ENCODE measurements at places on chromosomes 16 and 17. TPM values are rescaled to one million over a fixed set of nuclear protein-coding genes. Genes with fewer than 3 reads are reported as not detected.

- no peak for DNase-seq
These were observed 46.9 kb downstream of the GNAO1 start for GRCh38 chr16:56238188-56238587.

GRCh38 chr16:88763502-88764053, 21.4 kb downstream of the PIEZO1 start:
- DNase-seq: no peak

GRCh38 chr17:51853857-51854256, 304.7 kb downstream of the CA10 start:
- peak; percentile 35 for DNase-seq

- no peak for DNase-seq
These were observed 217.4 kb upstream of the ZFHX3 start for GRCh38 chr16:73265124-73265837.

DNA sequence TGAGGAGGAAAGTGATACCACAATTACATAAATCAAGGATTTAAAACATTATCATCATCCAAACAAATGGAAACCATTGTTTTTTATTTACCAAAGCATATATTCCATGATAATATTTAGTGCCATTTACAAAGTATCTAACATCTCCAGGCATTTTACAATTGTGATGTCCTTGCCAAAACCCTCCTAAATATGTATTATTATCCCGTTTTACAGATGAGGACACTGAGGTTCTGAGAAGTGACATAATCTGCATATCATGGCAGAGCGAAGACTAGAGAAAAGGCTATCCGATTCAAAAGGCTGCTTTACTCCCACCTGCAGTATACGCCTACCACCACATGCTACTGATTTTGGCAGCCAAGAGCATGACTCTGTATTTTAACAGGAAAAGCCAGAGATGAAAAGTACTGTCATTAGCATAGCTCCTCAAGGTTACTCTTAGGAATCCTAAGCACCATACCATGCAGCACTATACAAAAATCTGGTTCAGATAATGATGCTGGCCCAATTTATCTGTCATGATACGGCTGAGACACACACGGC, 301.4 kb downstream of the CA10 start:
- no peak for DNase-seq

- DNase-seq: no peak
These were observed 57.7 kb upstream of the RPL38 start for GRCh38 chr17:74145756-74146155.

- DNase-seq: no peak
These were observed 29.8 kb downstream of the ANKRD11 start for GRCh38 chr16:89460556-89460955.

GRCh38 chr16:65666132-65666941, 544.5 kb upstream of the CDH11 start:
- DNase-seq: peak; percentile 39

GRCh38 chr16:22673421-22673831, 140.5 kb upstream of the HS3ST2 start:
- DNase-seq: no peak

- no peak for DNase-seq
These were observed 495.0 kb upstream of the HSBP1 start for GRCh38 chr16:83312718-83313245.

DNA sequence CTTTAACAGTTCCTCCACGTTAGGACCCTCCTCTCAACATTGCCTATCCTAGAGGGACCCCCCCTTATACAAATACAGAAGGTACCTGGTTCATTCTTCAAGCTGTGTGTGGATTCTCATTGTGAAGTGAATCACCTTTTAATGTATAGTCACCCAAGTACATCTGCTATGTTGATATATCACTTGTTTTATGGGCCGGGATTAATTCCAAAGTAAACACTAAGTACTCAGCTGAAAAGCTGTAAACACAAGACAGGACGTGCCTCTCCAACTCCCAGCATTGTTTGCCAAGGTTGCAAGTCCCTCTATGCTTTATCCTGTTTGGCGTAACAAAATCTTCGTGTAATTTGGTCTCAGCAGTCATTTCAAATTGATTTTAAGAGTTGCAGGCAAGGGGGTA, 123.6 kb downstream of the RBFOX1 start:
- DNase-seq: no peak

DNA sequence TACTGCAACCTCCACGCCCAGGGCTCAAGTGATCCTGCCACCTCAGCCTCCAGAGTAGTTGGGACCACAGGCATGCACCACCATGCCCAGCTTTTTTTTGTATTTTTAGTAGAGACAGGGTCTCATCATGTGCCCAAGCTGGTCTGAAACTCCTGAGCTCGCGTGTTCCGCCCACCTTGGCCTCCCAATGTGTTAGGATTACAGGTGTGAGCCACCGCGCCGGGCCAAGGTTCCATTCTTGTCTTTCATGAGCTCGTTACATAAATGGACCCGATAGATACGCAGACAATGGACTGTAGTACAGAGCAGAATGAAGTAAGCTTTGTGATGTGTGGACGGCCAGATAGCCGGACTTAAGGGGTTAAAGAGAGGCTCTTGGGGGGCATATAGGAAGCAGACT, 19.3 kb downstream of the UBN1 start:
- no peak for DNase-seq

GRCh38 chr17:67386965-67387551, 10.0 kb downstream of the PITPNC1 start:
- no peak for DNase-seq

GRCh38 chr16:72073560-72074230, 10.7 kb downstream of the HPR start:
- no peak for DNase-seq

DNA sequence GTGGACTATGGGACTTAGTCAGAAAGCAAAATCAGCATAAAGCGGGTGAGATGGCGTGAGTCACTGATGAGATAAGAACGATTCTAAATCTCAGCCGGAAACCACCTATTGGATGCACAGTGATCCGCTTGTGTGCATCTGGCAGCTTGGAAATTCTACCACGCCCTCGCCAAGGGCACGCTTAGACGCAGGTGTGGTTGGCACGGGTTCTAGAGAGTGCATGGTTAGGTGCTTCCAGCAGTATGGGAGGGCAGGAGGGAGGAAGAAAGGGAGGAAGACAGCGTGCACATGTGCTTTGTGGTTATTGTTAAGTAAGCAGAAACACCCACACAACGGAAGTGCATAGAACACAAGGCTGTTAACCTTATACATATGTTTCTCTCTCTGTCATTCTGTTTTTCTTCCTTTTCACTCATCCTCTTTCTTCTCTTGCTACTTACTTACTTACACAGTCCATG, 374.0 kb upstream of the ASIC2 start:
- DNase-seq: peak; percentile 25

DNA sequence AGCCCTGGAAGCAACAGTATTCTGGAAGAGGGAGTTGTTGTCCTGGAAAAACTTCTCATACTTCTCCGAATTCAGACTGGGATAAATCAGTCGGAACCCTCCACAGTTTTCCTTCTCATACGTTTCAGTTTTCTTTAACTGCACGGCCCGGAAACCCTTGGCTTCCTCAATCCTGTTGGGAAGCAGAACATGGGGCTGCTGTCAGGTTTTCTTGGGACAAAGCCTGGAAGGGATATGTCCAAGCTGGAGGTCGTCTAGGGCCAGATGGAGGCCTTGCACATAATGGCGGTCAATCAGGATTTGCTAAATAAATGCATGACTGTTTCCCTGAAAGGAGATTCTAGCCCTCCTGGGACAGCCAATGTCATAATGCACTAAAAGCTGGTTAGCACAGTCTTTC, 29.2 kb downstream of the TTLL6 start:
- DNase-seq: no peak

GRCh38 chr16:62068747-62069146, 32.5 kb upstream of the CDH8 start:
- DNase-seq: no peak

GRCh38 chr17:27425991-27426390, 30.3 kb upstream of the KSR1 start:
- no peak for DNase-seq

- DNase-seq: no peak
These were observed 479 bp upstream of the ZNF207 start for GRCh38 chr17:32349503-32349853.

DNA sequence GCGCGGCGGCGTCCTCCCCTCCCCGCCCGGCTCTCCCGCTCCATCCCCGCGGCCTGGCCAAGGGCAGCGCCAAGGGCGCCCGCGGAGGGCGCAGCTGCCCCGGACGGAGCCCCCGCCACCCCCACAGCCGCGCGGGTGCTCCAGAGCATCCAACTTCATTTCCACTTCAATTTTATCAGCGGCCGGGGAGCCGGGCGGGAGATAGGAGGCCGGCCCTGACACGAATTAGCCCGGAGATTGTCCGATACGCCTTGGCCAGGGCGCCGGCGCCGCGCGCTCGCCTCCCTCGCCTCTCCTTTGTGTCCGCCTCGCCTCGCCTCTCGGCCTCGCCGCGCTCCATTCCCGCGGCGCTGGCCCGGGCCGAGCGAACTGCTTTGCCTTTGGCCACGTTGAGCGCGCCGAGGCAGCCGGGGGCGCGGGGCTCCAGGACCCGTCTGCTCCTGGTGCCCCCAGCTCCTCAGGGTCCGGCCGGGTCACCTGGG, 129.1 kb upstream of the LHX1 start:
- DNase-seq: no peak

DNA sequence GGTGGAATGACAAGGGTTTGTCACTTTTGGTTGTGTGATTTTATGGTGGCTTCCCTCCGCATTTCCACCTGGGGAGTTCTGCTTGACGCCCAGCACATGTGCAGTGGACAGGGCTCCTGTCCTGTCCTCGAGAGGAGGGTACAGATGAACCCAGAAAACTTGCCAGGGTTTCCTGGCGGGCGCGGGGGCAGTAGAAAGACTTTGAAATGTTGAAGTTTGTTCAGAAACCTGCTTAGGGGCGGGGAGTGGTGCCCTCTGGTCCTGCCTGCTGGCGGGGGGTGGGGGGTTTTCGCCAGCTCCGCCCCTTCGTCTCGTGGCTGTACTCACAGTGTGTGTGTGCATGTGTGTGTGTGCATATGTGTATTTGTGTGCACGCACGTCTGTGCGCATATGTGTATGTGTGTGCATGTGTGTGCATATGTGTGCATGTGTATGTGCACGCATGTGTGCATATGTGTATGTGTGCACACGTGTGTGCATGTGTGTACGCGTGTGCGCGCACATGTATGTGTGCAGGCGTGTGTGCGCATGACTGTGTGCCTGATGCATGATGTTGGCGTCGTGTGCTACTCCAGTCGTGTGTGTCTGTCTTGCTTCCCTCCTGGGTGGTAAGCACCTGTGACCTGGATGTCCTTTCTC, 6.8 kb downstream of the FN3KRP start:
- no peak for DNase-seq

DNA sequence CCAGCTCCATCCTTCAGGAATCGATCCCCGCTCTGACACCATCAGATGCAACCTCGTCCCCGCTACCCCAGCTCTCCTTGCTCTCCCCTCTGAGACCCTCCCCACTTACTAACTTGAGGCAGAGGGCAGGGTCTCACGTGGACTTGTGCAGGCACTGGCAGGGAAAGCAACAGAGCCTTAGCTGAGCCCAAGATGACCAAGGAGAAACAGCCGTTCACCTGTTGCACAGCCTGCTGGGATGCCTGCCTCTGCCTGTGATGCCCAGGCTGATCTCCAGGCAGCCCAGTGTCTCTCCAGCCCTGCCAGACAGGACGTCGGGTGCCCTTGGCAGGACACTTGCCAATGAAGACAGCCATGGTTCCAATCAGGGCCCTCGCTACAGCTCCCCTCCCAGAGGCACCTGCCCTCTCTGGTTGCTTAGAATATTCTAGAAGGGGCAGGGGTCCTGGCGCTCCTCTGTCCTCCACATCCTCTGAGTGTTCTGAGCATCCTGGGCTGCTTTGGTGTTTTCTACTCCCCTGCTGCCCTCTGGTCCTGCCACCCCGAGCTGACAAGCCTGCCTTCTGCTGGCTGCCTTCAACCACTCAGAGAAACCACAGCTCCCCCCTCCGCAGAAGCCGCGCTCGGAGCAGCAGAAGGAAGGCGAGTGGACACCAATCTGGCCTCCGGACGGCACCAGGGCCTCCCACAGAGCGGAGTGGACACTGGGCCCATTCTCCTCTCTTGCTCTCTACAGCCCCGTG, 6.7 kb downstream of the CEP295NL start:
- DNase-seq: no peak

- peak; percentile 75 for DNase-seq
These were observed 14.3 kb downstream of the PIEZO1 start for GRCh38 chr16:88770461-88771293.

DNA sequence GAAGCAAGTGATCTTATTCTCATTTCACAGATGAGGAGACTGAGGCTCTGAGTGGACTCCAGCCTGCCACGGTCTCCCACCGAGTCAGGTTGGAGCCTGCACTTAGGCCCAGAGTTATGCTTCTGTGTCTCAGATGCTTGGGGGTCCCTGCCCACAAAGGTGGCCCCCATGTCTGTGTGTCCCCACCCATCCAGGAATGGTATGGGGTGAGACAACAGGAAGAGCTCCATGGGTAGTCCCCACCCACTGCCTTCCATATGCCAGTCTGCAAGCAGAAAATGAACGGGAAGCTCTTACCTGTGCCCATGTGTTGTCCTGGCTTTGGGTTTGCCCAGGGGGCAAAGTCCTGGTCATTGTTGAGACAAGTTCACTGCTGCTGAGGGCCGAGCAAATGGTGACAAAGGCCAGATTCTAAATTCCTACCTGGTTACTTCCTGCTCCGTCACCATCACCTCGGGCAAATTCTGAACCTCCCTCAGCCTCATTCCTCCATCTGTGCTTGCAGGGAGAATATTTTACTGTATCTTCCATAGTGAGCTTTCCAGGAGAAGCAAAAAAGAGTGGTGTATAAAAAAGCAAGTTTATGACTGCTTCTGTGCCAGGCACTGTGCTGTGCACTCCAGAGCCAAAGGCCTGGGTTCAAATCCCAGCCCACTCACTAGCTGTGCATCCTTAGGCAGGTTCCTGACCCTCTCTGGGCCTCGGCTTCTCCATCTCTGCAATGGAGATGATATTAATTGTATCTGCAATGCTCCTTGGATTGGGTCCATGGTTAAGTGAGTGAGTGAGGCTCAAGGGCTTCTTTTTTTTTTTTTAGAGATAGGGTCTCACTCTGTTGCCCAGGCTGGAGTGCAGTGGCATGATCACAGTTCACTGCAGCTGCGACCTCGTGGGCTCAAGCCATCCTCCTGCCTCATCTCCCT, 9.3 kb downstream of the IL4R start:
- peak; percentile 78 for DNase-seq

DNA sequence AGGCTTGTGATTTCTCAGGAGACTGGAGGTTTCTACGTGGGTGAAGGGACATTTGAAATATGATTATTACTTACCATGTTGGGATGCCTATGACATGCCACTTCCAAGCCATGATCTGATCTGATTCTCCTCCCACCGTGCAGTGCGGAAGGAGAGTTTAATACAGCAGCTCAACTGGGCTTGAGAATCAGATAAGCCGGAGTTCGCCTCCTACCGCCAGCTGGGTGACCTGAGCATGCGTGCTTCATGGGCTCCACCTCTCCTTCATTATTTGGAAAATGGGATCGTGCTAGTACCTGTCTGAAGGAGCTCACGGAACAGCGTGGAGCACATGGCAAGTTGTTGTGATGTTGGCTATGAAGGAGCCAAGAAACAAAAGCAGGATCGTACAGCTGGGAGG, 12.4 kb upstream of the TIMP2 start:
- DNase-seq: no peak

NPTX1 gene
- polyA plus RNA-seq: not detected

PRAC1 gene
- not detected for polyA plus RNA-seq

BHLHA9 gene
- not detected for polyA plus RNA-seq

SPATA22 gene
- not detected for polyA plus RNA-seq

SKA2 gene
- polyA plus RNA-seq: 144 TPM
